ENCODE measurements at places on chromosomes 5 and 9. TPM values are rescaled to one million over a fixed set of nuclear protein-coding genes. Genes with fewer than 3 reads are reported as not detected.

DNA sequence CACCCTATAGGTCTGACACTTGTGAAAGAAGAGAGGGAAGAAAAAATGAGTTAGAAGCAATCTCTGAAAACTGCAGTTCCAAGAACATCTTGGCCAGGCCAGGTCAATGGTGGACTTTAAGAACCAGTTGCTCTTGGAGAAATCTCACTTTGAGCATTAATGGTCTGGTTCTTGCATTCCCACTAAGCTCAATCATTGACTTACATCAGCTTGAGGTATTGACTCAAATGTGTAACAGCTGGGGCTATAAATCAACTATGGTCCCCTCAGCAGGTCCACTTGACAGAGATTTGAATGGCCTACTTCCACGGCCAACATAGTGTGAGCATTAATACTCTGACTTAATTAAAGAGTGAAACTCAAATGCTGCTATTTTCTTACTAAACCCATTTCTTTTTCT is 357.8 kb upstream of the RGMB start:
- DNase-seq = no peak

DNA sequence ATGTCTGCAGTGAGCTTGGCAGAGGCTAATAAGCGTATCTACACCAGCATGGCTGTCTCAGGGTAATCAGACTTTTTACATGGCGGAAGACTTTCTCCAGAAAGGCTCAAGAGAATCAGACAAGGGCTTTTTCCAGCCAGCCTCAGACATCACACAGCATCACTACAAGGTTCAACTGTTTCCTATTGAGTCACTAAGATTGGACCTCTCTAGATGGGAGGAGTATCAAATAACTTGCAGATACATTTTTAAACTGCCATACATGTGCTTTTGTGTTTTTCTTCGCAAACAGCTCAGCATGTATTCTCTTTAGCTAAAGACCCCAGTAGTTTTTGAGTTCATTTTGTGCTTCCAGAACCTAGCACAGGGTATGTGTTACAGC is 22.9 kb upstream of the PIK3R1 start:
- DNase-seq = no peak

WNT8A gene
- not detected for total RNA-seq

- DNase-seq = no peak
Observed at GRCh38 chr5:156219483-156220005, 107.4 kb upstream of the SGCD start.

- no peak for DNase-seq
Observed at GRCh38 chr9:122005597-122005996, 87.5 kb downstream of the TTLL11 start.

DNA sequence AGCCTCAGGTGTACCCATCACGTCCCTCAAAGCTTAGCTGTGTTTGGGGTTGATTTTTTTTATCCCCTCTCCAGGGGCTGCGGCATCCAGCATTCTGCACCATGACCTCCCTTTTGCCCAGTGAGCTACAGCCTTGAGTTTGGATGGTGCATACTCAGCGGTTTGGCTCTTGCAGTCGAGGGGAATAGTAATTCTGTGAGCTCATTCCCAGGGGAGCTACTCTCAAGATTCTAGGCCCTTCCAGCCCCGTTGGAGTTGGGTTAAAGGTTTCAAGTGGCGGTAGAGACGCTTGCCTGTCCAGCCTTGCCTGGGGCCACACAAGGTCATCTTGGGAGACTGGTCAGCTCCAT is 102.2 kb upstream of the SPRY4 start:
- no peak for DNase-seq

SH2D3C gene
- 29.9 TPM for total RNA-seq

GRCh38 chr5:94113-94892 is 2.3 kb downstream of the PLEKHG4B start:
- DNase-seq = no peak

DNA sequence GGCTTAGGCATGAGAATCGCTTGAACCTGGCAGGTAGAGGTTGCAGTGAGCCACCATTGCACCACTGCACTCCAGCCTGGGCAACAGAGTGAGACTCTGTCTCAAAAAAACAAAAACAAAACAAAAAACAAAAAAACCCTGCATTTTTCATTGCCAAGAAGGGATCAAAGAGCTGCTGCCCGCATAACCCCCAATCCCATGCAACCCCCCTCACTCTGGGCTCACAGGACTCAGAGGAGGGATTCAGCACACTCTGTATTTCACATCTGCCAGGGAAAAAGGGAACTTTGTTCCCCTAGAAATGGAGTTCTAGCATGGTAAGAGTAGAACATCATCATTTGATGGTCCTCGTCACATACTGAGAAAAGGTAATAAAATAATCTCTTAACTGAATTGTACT is 153.9 kb upstream of the GNA14 start:
- no peak for DNase-seq

TLR4 gene
- total RNA-seq = not detected

Data from activated CD8-positive, alpha-beta T cell treated with anti-CD3 and anti-CD28 coated beads for 36 hours (primary cell).